ENCODE measurements at places on chromosomes 7 and 10.

GRCh38 chr7:124073310-124073645, 40.4 kb upstream of the TMEM229A start:
- DNase-seq, result no peak

DNA sequence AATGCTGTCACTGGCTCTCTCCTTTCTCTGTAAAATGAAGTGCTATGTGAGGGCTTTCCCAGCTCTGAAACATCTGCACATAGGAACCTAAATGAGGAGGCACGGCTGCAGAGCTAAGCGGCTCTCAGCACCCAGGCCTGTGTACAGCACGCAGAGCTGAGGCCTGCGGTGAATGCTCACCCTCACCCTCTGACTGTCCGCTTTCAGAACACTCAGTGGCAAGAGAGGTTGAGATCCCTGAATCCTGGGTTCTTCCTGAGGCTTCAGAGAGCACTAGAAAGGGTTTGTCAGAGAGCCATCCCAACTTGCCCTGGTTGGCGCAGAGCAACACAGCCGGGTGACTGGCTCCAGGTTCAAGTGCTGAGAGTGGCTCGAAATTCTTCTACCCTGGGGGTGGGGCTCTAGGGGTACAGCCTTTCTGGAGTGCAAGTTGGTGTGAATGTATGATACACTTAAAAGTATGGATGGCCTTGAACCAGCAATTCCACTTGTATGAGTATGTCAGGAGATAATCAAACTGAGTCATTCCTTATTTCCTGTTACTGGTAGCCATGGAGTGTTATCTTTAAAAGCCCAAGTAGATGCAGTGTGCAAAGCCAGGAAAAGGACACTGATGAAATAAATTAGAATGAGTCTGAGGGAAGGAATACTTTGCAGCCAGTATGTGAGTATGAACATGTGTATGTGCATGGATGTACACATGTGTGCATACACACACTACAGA, 1.7 kb upstream of the CCDC201 start:
- no peak for DNase-seq

DNA sequence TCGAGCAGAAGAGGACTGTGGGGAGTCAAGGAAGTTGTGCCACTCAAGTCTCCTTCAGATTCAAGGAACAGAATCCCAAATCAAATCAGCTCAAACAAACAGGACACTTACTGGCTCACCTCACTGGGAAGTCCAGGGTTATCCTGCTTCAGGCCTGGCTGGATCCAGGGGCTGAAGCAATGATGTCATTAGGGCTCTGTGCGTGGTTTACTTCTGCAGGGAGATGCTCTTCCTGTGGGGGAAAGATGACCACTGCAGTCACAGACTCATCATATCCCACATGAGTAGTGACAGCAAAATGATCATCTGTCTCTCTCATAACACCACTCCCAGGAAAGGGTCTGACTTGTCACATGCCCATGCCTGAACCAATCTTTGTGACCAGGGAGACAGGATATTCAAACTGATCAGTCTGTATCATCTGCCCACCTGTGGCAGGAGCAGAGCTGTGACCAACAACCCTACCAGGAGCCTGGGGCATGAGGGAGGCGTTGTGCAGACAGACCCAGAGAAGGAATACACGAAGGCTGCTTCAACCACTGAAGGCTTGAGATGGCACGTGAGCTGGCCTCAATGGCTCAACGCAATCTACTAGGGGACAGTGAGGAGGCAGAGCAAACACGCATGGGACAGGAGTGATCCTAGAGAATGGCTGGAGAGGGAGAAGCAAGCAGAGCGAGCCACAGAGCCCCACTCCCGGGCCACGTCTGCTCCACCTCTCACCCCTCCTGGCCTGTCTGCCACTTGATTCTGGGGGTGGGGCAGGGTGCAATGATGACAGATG, 27.6 kb upstream of the NANOS1 start:
- no peak for DNase-seq

DNA sequence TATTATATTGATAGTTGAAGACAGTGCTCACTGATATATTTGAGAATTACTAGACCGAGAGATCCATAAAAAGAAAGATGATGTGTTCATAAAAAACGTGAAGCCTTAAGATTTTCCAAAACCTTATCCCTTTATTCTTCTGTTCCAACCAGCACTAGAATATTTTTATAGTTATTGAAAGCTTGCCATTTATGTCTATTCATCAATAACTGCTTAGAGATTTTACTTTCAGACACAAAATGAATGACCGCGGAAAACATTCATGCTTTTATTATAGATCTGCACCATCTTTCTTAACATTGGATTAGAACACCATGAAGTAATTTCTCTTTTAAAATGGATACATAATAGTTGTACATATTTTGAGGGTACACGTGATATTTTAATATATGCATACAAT, 77.6 kb downstream of the FBXL13 start:
- no peak for DNase-seq

GRCh38 chr10:88185830-88186229, 322.4 kb downstream of the PTEN start:
- no peak for DNase-seq

DNA sequence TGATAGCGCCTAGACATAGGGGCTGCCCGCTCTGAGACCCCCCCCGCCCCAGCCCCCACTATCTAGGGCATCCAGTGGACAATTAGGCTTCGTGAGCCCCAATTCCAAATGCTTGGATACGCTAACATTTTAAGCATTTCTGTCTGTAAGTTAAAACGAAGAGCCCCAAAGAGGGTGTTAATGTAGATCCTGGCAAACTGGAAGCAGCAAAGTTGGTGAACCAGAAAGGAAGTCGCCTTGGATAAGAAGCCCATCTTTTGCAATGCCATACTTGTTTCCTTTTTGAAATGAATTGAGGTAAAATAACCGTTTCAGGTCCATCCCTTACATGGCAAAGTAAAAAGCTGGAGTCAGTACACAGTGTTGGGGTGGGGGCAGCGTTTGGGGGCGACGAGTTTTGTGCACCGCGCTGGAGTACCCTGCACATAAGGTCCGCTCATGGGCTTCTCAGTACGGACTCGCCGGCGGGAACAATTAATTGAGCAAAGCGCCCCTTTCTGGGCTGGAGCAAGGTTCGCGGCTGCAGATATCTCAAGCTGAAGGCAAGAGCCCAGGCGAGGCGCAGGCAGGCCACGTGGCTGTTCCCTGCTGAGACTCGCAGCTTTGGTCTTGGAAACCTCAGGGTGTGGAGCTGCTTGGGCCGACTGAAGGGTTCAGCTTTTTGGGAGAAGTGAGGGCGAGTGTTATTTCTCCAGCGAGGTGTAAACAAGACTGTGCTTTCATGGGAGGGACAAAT, 1.4 kb upstream of the TWIST1 start:
- DNase-seq, result no peak

- DNase-seq, result no peak
Observed at GRCh38 chr7:3888096-3888495, 587.0 kb downstream of the SDK1 start.

DNA sequence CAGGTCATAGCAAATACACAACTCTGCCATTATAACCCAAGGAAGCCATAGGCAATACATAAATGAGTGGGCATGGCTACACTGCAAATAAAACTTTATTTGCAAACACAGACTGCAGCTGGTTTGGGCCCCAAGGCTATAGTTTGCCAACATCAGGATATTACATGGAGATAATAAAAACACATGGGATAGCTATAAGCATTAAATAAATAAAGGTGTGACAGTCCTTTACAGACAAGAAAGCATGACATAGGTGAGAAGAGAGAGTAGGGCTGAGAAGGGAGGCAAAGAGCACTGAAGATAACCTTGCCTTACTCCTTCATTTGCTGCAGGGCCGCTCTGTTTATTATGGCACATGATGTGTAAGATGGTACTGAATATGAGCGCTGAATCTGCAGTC, 135.1 kb upstream of the GHITM start:
- DNase-seq, result no peak

DNA sequence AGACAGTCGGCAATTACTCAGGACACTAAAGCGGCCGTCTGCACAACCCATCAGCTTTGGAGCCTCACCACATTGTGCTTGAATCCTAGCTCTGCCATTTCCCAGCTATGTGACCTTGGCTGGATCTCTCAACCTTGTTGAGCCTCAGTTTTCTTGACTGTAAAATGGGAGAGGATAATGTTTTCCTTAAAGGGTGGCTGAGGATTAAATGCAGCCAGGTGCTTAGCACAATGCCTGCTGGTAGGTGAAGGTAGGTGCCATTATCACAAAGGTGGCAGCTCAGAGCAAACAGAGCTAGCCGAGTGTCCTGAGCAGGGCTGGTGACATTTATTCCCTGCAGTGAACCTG, 508.5 kb upstream of the ZMIZ1 start:
- DNase-seq, result no peak

GRCh38 chr7:28088901-28089714, 91.5 kb downstream of the JAZF1 start:
- no peak for DNase-seq

DNA sequence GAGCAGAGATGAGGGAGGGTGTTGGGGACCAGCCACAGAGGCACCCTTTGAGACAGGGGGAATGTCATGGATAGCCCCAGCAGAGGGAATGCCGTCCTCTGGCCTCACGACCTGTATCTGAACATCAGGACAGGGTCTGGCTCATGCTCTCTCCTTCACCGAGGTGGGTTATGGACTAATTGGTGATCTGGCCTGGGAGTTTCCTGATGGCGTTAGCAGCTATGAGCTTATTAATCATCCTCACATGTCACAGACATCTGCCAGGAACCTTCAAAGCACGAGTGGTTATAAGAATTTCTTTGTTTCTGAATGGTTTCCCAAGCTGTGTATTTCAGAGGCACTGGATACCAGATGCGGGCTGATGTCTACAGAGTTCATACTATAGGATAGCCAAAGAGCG, 6.9 kb downstream of the CPA4 start:
- DNase-seq, result no peak

GRCh38 chr10:35392482-35393228, 56.3 kb downstream of the CCNY start:
- no peak for DNase-seq

GRCh38 chr10:24642921-24643678, 80.6 kb downstream of the ARHGAP21 start:
- DNase-seq, result peak; percentile 37

DNA sequence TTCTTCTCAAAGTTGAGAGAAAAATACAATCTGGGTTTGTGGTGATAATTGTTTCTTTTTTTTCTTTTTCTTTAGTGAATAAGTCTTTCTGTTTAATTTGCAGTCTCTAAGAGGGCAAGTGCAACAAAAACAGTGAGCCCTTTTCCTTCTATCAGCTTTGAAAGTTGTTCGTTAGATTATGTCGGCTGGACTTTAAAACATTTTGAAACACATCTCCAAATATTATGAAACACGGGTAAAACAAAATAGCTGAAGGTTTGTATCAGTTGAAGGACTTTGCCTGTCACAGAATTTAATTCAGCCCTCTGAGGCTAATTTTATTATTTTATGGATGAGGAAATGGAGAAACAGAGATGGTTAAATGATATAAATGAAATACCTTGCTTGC, 85.3 kb downstream of the AGMO start:
- DNase-seq, result no peak

DNA sequence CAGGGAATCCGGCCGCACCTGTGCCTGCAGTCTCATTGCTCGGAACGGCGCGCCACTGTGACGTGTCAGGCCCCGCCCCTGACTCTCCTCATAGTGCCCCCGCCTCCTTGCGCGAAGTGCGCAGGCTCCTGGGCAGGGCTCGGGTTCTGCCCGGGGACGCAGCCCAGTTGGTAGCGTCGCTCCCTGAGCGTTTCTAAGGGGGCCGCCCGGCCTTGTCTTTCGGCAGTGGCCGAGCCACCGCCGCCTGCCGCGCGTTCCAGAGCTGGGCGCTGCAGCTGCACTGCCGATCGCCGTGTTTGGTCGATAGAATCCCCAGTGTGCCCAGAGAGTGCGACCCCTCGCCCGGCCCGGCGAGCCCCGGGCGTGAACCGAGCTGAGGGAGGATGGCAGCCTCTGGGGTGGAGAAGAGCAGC, at the start of gene KLHL7:
TSS of gene KLHL7 (plus strand) at position 142 of the 413 bp plus-strand sequence. CDS start at position 384, 242 bp downstream.
- DNase-seq, result peak; percentile 78

- DNase-seq, result no peak
Observed at GRCh38 chr7:3162289-3162688, 118.6 kb upstream of the CARD11 start.

- no peak for DNase-seq
Observed at GRCh38 chr7:49823566-49823965, 50.1 kb downstream of the VWC2 start.

- DNase-seq, result no peak
Observed at GRCh38 chr10:44460416-44460815, 75.5 kb upstream of the CXCL12 start.

DNA sequence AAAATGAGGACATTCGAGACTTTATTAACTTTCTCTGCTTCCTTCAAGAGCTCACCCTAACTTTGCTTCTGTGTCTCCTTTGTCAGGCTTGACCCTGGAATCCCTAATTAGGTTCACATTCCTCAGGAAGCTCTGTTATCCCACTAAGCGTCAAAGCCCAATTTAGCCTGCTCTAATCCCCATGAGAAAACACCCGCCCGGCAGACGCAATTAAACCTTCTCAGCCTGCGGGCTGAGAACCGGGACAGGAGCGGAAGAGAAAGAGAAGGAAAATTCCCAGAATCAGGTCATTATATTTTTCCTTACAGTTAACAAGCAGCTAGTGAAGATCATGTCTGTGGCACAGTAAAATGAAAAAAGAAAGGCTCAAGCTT, 93.0 kb downstream of the TNS3 start:
- no peak for DNase-seq

- DNase-seq, result no peak
Observed at GRCh38 chr7:126958367-126958766, 294.4 kb downstream of the GRM8 start.

GRCh38 chr10:130715686-130716670, 579.8 kb downstream of the GLRX3 start:
- DNase-seq, result no peak

DNA sequence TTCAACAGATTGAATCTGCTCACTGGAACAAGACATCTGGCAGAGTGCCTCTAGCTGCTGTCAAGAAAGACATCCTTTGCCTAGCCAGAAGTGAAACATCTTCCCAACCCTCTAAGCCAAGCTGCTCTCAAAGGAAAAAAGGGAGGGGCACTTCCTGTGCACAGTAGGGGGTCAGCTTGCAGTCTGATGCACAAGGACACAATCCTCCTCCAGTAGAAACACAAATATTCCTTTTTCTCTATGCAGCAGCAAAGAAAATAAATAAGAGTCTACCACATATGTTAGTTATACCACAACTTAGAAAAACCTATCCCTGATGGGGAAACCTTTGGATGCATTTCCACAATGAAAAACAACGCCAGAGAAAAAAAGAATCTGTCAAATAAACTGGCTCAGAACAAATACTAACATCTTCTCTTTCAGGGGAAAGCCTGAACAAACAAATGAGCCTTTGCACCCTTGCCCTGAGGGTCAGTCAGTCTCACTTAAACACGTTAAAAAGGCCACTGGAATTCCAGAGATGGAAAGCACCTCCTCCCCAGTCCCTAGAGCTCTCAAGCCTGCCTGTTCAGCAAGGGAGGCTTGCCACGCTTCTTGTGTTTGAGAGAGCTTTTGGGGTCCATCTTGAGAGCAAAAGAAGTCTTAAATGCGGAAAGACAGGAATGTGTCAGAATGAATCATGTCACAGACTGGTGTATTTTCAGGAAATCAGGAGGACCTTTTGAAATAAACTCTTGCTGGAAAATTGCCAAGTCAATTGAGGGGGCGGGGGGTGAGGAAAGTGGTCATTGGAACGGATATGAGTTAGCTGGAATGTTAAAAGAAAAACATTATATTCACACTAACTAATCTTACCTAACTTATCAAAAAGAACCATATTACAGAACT, 7.5 kb downstream of the LAMB1 start:
- peak; percentile 93 for DNase-seq

All from brain pericyte (primary cell).